Stimulated activated CD4-positive, alpha-beta T cell treated with anti-CD3 and anti-CD28 coated beads, Interleukin-4, amount 100 ng/mL, for 4 hours (primary cell): ENCODE measurements at places on chromosomes 5 and 9.

- DNase-seq: no peak
These were observed 139.6 kb downstream of the MAN2A1 start for GRCh38 chr5:109829331-109829730.

- peak; percentile 29 for DNase-seq
These were observed 10.2 kb upstream of the TIFAB start for GRCh38 chr5:135462304-135462703.

DNA sequence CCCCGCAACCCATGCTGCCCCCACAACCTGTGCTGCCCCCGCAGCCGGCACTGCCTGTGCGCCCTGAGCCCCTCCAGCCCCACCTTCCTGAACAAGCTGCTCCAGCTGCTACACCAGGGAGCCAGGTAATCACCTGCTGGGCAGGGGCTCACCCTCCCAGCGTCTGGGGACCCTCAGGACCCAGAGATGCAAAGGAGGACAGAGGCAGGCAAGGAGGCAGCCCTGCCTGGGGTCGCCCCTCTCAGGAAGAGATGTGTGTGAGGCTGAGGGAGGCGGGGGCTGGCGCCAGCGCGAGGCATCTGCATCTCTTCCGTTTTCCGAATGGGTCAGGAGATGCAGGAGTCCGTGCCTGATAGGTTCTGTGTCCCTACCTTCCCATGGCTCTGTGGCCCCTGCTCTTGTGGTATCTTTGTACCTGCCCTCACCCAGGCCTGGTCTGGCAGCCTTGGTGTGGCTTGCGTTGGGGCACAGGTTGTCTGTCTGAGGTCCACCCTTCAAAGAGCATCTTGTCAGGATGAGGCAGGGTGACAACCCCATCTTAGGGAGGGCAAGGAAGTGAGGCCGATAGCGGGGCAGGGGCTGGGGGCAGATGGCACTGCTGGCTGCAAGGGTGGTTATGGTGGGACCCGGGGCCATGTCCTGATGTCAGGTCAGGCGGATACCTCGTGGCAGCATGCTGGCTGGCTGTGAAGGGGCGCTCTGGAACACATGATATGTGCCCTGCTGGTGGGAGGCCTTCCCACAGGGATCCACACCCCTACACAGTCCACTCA lies 75.7 kb downstream of the WNK2 start:
- no peak for DNase-seq

- DNase-seq: no peak
These were observed 61.4 kb upstream of the ANKH start for GRCh38 chr5:14932902-14933469.

DNA sequence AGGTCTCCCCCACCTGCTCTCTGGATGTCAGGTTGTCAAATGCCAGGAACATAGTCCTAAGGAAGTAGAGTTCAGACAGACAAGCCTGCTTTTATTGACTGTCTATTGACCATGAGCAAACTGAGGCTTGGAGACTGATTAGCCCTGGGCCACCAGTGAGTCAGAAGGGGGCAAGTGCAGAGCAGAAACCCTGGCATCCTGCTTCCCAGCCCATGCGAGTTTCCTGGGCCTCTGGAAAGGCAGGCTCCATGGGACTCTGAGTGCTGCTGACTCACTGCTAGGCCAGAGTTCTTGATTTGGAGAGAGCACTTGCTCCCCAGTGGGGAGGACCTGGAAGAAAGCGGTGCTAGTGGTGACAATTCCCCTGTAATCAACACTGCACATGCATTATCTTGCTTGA lies 2.8 kb upstream of the HBEGF start:
- no peak for DNase-seq

GRCh38 chr5:127210042-127210441 lies 80.6 kb upstream of the MEGF10 start:
- DNase-seq: no peak

DNA sequence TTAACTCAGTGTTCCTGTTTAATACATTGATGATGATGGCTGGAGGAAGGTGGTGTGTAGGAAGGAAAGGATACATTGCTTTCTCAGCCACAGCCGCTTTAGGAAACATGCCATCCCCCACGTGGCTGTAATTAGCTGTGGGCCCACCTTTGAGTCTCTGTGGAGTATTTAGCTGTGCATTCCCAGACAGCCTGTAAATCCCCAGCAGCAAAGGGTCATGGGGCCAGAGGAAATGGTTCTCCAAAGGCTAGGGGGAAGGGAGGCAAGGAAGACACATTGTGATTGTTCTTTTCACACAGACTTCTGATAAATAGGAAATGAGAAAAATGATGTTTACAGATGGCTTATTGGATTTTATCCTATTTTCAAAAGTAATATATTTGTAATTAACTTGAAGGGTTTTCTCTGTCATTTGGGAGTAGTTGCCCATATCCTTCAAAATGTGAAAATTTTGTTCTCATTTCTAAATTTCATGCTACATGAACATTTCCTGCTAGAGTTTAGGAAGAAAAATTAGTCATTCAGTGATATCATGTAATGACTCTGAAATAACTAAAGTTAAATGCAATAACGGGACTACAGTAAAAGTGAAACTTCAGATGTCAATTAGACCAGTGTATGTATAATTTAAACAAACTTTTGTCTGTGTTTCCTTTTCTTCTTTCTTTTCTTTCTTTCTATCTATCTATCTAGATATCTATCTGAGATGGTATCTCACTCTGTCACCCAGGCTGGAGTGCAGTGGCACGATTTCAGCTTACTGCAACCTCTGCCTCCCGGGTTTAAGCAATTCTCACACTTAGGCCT lies 24.3 kb upstream of the F2R start:
- DNase-seq: no peak

DNA sequence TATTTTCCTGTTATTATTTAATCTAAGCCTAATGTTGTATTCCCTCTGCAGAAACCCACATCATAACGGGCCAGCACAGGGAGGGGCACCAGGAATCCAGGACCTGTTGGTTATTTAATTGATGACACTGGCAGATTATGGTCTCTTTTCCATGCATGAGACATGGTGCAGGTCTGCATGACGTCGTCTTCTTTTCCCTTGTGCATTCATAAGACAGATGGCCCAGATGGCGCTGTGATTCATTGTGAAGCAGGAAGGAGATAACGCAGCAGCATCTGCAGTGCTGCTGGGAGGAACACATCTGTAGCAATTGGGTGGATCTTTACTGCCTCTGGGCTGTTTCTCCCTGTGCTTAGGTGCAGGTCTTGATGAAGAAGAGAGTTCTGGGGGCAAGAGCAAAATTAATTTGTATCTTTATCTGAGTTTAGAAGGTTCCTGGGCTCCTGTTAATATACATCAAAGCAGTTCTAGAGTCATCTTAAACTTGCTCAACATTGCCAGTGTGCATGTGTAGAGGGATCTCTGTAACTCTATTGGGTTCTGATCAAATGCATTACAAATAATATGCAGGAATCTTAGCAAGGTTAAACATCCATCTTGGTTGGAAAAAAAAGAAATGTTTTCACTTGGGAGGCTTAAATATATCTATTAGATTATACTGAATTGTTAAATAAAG lies 176.1 kb downstream of the PCSK1 start:
- DNase-seq: no peak

- no peak for DNase-seq
These were observed 585.3 kb upstream of the TLE4 start for GRCh38 chr9:78986446-78986845.

DNA sequence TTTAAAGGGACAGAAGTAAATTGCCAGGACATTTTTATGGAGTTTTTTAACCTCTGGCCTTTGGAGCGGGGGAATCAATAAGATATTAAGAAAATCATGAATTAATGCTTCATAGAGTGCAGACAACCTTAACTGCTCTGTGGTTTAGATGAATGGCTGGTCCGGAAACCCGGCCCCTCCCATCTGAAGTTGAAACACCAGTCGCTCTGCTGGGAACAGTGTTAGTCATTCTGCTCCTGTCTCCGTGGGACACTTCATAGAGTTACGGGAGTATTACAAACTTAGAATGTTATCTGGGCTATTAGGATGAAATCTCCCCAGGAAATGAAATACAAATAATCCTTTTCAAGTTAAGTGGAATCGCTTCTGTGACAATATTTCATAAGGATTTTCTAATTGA lies 110.1 kb upstream of the IRX2 start:
- DNase-seq: no peak

DNA sequence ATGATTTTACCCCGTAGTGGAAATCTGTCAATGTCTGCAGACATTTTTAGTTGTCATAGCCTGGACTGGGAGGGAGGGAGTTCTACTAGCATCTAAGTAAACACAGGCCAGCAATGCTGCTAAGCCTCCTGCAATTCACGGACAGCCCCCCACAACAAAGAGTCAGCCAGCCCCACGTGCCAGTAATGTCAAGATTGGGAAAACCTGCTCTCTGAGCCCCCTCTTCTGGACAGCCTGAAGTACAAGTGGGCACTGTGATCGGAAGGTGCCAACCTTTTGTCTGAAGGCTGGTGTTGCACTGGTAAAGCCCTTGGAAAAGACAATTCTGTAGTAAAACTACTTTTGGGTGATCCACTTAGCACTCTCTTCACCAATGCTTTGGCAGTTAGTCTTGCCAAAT lies 154.5 kb downstream of the TARS1 start:
- no peak for DNase-seq

- no peak for DNase-seq
These were observed 62.2 kb upstream of the ZNF462 start for GRCh38 chr9:106800701-106801270.

GRCh38 chr9:83537331-83538171 lies 650 bp downstream of the FRMD3 start:
- DNase-seq: no peak

DNA sequence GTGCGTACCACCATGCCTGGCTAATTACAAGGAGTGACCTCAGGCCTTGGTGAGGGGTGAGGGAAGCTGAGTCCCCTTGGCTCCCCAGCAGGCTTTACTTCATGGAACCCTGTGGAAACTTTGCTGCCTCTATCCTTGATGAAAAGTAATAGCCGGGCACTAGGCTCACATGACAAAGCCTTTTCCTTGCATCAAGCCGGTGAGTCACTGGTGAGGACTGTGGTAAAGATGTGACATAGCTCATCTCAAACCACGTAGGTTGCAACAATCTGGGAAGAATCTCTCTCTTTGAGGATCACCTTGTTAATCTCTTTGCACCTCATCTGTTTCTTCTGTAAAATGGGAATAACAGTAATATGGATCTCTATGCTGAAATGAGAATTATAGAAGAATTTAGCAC lies 116.3 kb upstream of the SLC25A48 start:
- no peak for DNase-seq

DNA sequence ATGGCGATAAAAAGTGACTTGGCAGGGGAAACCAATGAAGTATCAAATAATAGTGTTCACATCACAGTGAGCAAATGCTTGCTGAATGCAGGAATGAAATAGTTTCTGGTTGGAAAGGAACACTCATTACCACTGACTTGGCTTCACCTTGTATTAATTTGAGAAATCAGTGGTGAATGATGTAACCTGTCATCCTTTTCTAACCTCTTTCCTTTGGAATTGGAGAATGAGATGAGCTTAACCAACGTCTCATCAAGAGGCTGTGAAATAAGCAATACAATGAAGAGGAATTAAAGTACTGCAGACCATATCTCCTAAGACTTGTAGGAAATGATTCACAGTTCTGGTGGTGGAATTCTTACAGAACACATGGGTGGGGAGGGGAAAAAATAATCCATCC lies 192.2 kb downstream of the DMAC1 start:
- no peak for DNase-seq

DNA sequence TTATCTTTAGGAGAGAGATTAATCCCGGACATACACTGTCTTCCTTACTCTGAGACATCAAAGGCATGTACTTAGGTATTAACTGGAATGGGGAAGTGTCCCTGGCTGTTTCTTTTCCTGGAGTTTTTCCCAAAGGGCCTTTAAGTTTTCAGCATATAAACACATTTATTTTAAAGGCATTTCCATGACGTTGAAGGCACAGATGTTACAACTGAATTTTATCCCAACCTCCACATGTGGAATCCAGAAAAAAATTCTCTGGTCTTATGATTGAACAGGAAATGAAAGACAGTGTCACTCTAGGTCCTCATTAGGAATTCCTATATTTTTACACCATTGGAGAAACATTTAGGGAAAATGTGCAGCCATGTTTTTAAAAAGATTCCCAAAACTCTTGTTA lies 41.6 kb upstream of the SHOC1 start:
- DNase-seq: no peak

DNA sequence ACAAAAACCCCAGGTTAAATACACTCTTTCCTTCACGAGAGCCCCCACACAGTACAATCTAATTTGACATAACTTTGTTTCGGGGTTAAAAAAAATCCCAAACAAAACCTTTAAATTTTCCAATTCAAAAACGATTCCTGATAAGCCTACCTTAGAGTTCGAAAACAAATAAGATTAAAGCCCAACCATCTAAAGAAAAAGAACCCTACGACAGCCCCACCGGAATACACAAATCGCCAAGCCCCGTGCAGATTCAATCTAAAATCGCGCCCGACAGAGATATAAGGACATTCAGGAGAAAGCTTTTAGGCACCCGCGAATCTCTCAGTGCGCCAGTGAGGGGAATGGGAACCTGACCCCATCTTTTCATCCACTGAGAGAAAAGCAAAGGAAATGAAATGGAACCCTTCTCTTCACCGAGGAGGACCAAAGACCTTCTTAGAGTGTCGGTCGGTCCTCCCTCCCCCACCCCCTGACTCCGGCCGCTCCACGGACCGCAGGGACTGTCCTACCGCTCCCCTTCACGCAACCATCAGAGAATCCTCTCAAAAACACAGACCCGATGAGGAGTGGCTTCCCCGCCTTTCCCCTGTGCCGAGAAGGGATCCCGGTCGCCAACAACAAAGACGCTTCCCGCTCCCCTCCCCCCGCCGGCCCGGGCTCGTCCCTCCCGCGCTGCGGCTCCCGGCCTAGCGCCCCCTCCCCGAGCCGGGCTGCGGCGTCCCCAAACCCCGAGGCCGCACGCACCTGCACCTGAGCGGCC lies 925 bp downstream of the ABHD17B start:
- DNase-seq: peak; percentile 37

GRCh38 chr5:149018909-149019443 lies 43.9 kb downstream of the SH3TC2 start:
- DNase-seq: no peak

- DNase-seq: no peak
These were observed 38.3 kb upstream of the CNOT6 start for GRCh38 chr5:180455872-180456271.

GRCh38 chr9:72883875-72884274 lies 69.0 kb downstream of the ALDH1A1 start:
- DNase-seq: no peak

DNA sequence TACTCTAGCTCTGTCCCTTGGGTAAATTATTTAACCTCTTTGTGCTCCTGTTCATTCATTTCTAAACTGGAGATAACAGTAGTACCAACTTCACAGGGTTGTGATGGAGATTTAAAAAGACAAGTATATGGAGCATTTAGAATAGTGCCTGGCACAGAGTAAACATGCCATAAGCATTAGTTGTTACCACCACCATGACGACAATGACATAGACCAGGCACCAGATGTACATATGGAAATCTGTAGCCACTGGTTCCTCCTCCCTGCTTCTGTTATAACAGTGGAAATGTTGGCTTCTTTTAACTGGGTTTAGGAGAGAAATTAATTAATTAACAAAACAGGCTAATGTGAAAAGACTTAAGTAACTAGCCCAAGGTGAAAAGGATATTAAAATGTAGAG lies 217.5 kb downstream of the DENND1A start:
- DNase-seq: no peak
